ENCODE measurements at places on chromosomes 7 and 10.

DNA sequence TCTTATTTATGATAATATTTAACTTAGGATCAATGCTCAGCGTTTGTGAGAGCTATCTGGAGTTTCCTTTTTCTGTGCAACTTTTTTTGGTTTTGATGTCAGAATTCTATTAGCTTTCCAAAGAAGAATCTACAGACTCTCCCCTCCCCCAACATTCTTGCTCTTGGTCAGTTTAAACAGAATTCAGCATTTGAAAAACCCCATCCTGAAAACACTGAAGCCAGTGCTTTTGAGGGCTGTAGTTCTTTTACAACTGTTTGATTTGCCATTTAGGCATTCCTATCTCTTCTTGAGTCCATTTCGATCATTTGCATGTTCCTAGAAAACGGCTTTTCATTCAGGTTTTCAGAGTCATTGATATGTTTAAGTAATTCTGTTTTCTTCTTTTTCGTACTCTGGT, 15.6 kb upstream of the CXCL12 start:
- no peak for DNase-seq

GRCh38 chr10:129277084-129277483, 190.0 kb upstream of the MGMT start:
- DNase-seq = no peak

GRCh38 chr10:101380353-101381017, 26.5 kb downstream of the BTRC start:
- DNase-seq = no peak

DNA sequence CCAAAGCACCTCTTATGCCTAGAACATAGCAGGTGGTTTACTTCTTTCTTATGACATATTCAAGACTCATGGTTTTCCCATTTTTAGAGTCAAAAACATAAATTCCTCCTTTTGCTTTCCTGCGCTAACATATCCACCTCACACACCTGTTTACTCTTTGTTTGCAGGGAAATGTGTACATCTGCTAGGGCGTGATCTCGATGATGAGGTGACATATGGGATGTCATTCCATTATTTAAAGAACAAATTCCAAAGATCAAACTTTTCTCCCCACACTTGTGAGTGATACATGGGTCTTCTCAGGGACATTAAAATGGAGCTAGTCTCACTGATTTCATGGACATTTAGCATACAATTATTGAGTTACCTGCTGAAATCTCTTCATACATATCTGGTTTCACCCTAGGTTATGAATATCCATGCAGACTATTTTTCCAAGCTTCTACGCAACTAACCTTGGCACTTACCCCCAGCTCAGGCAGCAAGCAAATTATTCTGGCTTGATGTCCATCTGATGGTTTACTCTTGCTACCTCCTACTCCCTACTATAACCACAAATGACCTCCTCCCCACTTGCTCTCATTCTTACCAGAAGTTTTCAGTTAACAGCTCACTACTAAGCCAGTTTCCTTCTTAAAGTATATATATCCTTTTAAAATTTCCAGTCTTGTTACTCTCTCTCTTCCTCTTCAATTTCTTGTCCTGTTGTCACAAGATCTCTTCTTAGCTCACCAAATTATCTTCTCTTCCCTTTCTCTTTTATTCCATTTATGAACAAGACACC, 208.5 kb downstream of the RNLS start:
- DNase-seq = no peak

DNA sequence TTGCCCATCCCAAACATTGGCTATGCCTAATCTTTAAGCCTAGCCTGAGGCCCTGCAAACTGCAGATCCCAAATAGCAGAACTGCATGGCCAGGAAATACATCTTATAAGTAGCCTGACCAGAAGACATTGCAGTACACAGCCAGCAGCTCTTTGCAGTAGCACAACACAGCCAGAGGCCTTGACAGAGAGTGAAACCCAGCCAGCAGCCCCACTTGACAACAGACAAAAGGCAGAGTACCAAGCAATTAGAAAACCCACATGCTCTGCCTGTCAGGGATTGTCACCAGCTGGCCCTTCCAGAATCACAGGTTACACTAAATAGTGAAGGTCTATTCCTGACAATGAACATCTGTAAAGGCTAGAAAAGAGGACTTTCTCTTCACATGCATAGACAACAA, 242.8 kb upstream of the TMEM72 start:
- no peak for DNase-seq

- DNase-seq = no peak
Observed at GRCh38 chr10:3792710-3793219, 7.8 kb upstream of the KLF6 start.

- no peak for DNase-seq
Observed at GRCh38 chr10:27500886-27501285, 3.2 kb upstream of the RAB18 start.
